Omental fat pad (tissue), 4 donors: ENCODE measurements at places on chromosomes 12 and 14.

GRCh38 chr12:44225149-44225510 lies 389.2 kb downstream of the TMEM117 start:
- DNase-seq = no peak

GRCh38 chr14:37172024-37172869 lies at the start of gene SLC25A21:
Gene SLC25A21, minus strand, starts transcription at chr14:37172606.
- no peak for DNase-seq

DNA sequence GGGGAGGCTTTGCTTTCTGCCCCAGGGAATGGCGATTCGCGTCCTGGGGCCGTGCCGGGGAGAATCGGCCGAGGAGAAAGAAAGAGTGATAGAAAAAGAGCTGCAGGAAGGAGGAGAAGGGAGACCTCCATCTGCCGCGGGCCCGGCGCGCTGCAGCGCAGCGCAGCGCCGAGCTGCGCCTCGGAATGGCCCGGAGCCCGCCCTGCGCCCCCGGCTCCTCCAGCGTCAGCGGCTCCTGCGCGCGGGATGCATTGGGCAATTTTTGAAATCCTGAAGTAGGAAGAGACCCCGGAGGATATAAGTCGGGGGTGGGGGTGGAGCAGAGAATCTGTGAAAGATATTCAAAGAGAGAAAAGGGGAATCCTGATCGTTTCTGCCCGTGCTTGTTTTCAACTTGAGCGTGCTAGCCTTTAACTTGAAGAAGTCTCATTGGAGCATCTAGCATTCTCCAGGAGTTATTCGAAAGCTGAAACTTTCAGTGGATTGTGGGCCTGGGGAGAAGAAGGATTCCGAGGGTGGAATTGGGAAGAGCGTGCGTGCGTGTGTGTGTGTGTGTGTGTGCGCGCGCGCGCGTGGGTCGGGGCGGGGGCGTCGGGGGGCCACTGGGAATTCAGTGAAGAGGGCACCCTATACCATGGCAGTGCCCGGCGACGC lies 441 bp downstream of the PDE3A start:
- DNase-seq = no peak

DNA sequence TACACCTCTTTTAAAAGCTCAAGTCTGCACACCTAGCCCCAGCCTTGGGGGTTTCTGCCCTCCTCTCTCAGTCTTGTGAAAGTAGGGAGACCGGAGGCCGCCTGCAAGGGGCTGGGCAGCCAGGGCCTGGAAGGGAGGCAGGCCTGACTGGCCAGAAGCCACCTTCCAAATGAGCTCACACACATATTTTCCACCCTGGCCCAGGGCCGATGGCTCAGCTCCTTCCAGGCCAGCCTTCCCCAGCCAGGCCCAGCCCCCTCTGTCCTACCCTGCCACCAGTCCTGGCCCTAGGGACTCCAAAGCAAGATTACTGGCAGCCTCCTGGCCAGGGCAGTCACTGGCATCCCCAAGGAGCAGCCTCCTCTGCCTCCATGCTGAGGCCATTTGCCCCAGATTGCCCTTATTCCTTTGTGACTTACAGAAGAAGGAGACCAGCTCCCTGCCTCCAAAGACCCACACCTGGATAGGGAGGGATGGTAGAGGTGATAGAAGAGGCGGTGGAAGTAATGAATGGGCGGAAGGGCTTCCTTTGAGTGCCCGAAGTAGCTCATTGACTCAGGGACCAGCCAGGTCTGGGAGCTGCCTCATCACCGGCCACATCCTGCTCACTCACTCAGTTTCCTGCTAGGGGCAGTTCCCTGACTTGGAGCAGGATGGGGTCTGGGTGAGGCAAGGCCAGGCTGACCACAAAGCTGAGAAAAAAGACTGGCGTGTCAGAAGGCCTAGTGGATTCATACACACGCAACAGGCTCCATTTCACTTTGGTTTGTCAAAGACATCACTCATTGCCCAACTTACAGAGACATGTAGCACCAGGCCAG lies 14.8 kb downstream of the MMP14 start:
- DNase-seq = peak; percentile 53

DNA sequence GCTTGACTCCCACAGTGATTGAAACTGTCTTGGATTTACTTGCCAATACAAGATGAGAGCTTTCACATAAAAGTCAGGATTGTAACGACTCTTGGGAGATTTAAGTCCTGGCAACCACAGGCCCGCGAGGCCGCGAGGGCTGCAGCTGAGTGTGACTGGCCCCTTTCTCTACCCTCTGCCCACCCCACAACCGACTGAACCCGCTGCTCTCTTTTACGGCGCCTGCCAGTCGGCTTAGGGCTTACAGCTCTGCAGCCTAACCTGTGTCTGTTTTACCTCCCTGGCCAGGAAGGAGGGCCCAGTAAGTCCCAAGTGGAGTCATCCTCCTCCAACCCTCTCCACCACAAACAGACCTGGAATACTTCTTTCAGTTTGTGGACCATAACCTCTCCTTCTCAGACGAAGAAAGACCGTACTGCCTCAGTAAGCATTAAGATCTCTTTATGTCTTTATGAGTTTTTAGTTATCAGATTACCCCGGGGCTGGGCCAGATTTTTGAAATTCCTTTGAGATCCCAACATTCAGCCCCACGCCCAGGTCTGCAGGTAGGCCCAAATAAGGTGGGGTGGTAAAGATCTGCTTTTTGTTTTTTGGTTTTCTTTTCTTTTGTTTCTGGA lies 12.6 kb upstream of the TIGAR start:
- no peak for DNase-seq

DNA sequence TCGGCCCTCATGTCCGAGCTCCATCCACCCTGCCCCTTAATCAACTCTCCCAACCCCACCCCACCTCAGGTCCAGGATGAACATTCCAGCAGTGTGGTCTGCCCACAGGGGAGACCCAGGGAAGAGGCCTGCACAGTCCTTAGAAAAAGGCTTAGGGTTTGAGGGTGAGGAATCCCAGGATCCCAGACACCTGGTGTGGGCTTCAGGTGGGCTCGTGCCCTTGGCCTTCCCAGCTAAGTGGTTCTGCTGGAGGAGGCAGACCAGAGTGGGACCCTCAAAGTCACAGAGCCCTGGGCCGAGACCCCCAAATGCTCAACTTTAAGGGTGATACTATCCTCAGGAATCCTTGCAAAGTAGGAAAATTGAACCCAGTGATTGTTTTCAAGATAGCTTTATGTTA lies 25.4 kb upstream of the PPP2R5C start:
- no peak for DNase-seq

DNA sequence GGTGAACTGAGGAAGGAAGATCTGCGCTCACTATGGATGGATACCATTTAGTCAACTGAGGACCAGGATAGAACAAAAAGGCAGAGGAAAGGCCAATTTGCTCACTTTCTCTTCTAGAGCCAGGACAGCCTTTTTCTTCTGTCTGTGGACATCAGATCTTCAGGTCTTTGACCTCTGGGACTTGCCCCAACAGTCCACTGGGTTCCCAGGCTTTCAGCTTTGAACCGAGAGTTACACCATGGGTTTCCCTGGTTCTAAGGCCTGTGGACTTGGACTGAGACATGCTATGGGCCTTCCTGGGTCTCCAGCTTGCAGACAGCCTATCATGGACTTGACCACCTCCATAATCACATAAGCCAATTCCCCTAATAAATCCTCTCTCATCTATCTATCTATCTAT lies 232.0 kb downstream of the IPO8 start:
- no peak for DNase-seq

DNA sequence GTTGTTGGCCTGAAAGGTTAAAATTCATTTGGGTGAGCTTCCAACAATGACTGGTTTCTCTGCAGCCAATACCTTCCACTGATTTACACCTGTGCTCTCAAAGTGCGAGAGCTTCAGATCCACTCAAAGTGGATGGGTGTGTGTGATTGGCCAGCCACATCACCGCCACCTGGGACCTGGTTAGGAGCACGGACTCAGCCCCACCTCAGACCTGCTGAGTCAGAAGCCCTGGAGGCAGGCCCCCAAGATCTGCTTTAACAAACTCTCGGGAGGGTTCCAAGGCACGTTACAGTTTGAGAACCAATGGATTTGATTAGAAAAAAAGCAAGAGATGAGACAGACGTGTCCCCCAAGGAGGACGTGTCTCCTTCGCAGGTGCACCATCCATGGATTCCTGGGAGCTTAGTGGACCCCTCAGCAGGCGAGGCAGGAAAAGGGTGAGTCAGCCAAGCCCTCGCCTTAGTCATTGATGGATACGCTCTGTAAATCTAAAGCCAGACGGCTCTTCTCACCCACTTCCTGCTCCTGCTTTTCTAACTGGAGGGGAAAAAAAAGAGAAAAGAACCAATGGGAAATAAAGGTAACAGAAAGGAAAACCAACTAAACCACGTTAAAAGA lies 24.5 kb downstream of the FZD10 start:
- DNase-seq = no peak

GRCh38 chr12:47767216-47767724 lies 5.8 kb upstream of the SLC48A1 start:
- no peak for DNase-seq

GRCh38 chr14:68675233-68675577 lies 117.7 kb downstream of the ZFP36L1 start:
- DNase-seq = no peak

DNA sequence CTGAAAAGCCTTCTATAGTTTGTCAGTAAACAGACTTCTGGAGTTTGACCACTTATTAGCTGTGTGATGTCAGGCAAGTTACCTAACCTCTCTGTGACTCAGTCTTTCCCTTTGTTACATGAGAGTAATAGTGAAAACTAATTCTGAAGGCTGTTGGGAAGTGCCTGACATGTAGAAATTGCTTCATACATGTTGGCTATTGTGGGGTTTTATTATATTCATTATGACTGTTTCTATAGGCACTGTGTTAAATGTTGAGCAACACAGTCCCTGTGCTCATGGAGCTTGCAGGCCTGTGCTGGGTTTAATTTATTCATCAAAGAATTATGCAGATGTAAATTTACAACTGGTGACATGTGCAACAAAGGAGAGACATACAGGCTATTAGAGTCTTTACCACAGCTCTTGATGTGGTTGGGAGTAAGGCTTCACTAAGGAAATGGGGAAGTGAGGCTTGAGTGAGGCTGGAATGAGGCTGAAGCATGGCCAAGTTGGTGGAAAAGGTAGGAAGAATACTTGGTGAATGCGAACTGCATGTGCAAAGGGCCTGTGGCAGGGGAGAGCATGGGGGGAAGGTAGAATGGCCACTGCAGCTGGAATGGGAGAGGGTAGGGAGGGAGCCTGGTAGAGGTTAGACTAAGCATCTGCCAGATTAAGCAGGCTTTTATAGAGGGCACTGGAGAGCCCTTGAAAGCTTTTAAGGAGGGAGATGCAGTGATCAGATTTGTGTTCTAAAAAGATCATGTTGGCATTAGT lies 236.4 kb upstream of the CRY1 start:
- no peak for DNase-seq

GRCh38 chr12:52058631-52059361 lies 7.6 kb downstream of the NR4A1 start:
- DNase-seq = no peak

GRCh38 chr12:65464930-65465329 lies 186.4 kb downstream of the MSRB3 start:
- no peak for DNase-seq

GRCh38 chr12:91507754-91508153 lies 325.1 kb upstream of the DCN start:
- DNase-seq = no peak
